HCEC 1CT (cell line): ENCODE measurements at places on chromosomes 16 and 17.
A peak's percentile ranks its signal among the peaks of the same experiment; 100 is the strongest.

GRCh38 chr16:71895679-71896365 lies 491 bp downstream of the IST1 start:
- DNase-seq, result peak; percentile 32

DNA sequence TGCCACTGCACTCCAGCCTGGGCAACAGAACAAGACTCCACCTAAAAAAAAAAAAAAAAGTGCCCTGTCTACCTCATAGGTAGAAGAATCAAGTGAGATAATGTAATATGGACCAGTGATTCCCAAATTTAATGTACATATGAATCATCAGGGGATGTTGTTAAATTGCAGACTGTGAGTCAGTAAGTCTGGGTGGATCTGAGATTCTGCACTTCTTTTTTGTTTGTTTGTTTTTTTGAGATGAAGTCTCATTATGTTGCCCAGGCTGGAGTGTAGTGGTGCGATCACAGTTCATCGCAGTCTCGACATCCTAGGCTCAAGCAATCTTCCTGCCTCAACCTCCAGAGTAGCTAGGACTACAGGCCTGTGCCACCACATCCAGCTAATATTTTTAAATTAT lies 31.6 kb downstream of the HOXB1 start:
- DNase-seq, result peak; percentile 65

DNA sequence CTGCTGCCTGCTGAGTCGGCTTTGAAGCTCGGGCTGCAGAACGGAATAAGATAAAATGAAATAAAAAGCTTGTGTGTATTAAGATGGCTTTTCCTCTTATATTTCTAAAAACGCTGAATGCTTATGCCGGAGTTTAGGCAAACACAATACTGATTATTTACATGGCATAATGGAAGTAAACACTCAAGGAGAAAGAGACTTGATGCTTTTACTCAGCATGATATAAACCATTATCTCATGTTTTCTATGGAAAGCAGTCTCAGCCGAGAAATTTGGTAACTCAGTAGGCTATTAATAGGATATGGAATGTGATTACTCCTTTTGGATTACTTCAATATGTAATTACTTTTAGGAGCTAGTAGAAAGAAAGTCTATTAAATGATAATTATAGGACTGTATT lies 153.3 kb downstream of the CDH11 start:
- DNase-seq, result no peak

- DNase-seq, result peak; percentile 87
Measured at GRCh38 chr17:2347805-2348685, 10.7 kb downstream of the SGSM2 start.
